ENCODE measurements at places on chromosomes 4 and X. TPM values are rescaled to one million over a fixed set of nuclear protein-coding genes. Genes with fewer than 3 reads are reported as not detected.

The GLRA3 gene
- not detected for total RNA-seq

The HMGN5 gene
- total RNA-seq, result 2.5 TPM

The FREM3 gene
- under 0.01 TPM for total RNA-seq

The GPR119 gene
- not detected for total RNA-seq

The CXCL3 gene
- 5.4 TPM for total RNA-seq

The SHISA3 gene
- total RNA-seq, result 1.7 TPM

The CORIN gene
- 0.85 TPM for total RNA-seq

The POLN gene
- total RNA-seq, result 6.2 TPM

The ALPK1 gene
- total RNA-seq, result 5.9 TPM

The USP27X gene
- total RNA-seq, result 2.5 TPM

The MAGEB10 gene
- not detected for total RNA-seq

The NUDT9 gene
- total RNA-seq, result 16.9 TPM

The WNK3 gene
- 1.1 TPM for total RNA-seq

The SH3D19 gene
- 19.2 TPM for total RNA-seq

The KLHL4 gene
- total RNA-seq, result 4.4 TPM

The CHIC2 gene
- total RNA-seq, result 96.4 TPM

The ARHGAP36 gene
- total RNA-seq, result not detected

The SYTL5 gene
- total RNA-seq, result 1.4 TPM

The ATP8A1 gene
- 0.19 TPM for total RNA-seq

The GAGE12H gene
- not detected for total RNA-seq

The POF1B gene
- total RNA-seq, result under 0.01 TPM

The WDR45 gene
- 31.2 TPM for total RNA-seq

The FGF2 gene
- 79.8 TPM for total RNA-seq

The AMOT gene
- 5.2 TPM for total RNA-seq

The ITIH6 gene
- not detected for total RNA-seq

The HSD17B13 gene
- total RNA-seq, result under 0.01 TPM

The S100G gene
- total RNA-seq, result not detected

The ADH4 gene
- 0.28 TPM for total RNA-seq

The SSX2B gene
- not detected for total RNA-seq

The FGD1 gene
- 4.6 TPM for total RNA-seq

The GPRASP1 gene
- 7.3 TPM for total RNA-seq

The XPNPEP2 gene
- not detected for total RNA-seq

The PARM1 gene
- 0.38 TPM for total RNA-seq

The WFS1 gene
- total RNA-seq, result 23.1 TPM

The EMCN gene
- 6.5 TPM for total RNA-seq

The FAM200B gene
- total RNA-seq, result 42.0 TPM

The GRIA2 gene
- total RNA-seq, result not detected

The NLGN4X gene
- total RNA-seq, result under 0.01 TPM

The GPM6B gene
- 5.4 TPM for total RNA-seq

The MGAT4D gene
- total RNA-seq, result not detected

The ARHGAP6 gene
- total RNA-seq, result 4.4 TPM

The POU3F4 gene
- not detected for total RNA-seq

The POU4F2 gene
- total RNA-seq, result not detected

The YY2 gene
- 1.2 TPM for total RNA-seq

The ZBED1 gene
- 26.8 TPM for total RNA-seq

The MAML3 gene
- 1.7 TPM for total RNA-seq

The PAGE4 gene
- total RNA-seq, result not detected

The LRP2BP gene
- 0.58 TPM for total RNA-seq

The FOXR2 gene
- not detected for total RNA-seq

The NPY1R gene
- 1.1 TPM for total RNA-seq

The GLOD5 gene
- total RNA-seq, result not detected

The TMPRSS11B gene
- total RNA-seq, result not detected

The PRSS12 gene
- 14.6 TPM for total RNA-seq

The FUNDC1 gene
- total RNA-seq, result 13.2 TPM

The DCLK2 gene
- 3.3 TPM for total RNA-seq

The TCEAL7 gene
- total RNA-seq, result 58.9 TPM
